ENCODE measurements at places on chromosomes 3 and 15.

- DNase-seq = no peak
These were observed 72.0 kb downstream of the FSIP1 start for GRCh38 chr15:39710681-39711080.

GRCh38 chr3:45066109-45066801 lies 40.2 kb downstream of the CLEC3B start:
- DNase-seq = no peak

GRCh38 chr3:178231645-178232044 lies 304.6 kb upstream of the KCNMB2 start:
- DNase-seq = no peak

DNA sequence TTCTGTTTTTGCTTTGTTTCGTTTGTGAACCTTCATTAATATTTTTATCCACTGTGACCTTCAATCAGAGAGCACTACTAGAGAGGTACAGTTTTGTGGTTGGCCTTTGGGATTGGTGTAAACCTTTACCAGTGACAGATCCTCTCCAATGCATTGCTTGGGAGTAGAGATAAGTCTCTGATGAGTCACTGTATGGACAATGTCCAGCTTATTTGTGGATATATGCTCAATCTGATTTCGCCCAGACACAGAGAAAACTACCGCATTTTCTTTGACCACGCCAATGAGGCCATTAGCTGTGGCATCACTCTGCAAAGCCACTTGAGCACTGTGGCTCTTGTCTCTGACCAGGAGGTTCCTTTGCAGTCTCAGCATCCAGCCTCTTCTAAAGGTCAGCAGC lies 964.7 kb downstream of the TUSC7 start:
- DNase-seq = no peak

DNA sequence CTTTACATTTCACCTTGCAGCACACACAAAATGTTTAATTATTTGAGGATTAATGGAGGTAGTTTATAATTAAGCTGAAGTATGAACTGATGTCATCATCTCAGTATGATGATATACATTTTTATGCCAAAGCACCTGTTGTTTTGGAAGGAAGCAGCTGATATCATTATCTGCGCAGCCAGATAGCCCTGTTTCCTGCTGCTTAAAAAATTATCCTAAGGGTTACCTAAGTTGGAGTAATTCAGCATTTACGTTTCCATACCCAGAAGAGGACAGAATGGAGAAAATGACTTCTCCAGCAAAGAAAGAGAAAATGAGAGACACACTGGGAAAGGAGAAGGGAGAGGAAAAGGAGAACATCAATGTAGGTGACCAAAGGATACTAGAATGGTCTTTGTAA lies 370.3 kb upstream of the PLSCR5 start:
- no peak for DNase-seq

GRCh38 chr3:140469491-140469890 lies 208.4 kb upstream of the TRIM42 start:
- DNase-seq = no peak

DNA sequence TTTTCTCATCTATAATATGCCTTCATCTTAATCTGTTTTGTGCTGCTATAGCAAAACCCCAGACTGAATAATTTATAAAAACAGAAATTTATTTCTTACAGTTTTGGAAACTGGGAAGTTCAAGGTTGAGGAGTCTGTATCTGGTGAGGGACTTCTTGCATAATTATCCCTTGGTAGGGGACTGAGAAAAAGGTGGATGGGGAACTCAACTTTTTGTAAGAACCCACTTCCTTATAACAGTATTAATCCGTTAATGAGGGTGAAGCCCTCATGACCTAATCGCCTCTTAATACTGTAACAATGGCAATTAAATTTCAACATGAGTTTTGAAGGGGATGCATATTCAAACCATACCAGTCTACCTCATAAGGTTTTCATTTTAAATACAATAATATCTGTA lies 17.4 kb upstream of the MYH15 start:
- no peak for DNase-seq

GRCh38 chr3:81968658-81969057 lies 207.2 kb upstream of the GBE1 start:
- DNase-seq = no peak

DNA sequence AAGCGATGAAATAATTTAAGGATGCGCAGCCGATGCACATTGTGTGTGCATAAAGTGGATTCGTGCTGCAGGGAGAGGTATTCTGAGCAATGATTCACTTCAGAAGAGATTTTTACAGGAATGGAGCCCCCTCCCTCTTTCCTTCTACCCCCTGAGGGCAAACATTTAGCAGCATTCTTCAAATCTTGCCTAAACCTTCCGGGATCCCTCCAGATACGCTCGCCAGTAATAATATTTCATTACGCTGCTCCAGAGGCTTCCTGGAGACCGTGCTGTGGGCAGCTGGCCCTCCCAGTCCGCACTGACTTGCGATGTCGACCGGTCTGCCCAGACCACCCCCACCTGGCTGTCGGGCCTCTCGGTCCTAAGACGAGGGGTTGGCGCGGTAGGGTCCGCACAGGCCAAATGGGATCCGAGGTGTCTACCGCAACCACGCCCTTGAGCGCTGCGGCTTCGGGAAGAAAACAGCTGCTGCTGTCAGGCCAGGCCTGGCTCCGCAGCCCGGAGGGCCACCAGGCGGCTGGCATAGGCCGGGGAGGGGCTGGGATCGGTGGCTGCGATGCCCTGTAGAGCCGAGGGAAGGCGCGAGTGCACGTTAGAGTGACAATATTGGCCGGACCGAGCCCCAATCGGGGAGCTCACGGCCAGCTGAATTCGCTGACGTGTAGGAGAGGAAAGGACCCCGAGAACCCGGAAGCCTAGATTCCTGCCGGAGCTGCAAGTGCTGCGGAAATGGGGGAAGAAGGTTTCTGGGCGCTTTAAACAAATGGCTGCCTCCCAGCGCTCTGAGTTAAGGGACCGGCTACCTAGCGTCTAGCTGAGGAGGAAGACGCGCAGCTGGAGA lies 14.3 kb downstream of the ZIC4 start:
- no peak for DNase-seq

DNA sequence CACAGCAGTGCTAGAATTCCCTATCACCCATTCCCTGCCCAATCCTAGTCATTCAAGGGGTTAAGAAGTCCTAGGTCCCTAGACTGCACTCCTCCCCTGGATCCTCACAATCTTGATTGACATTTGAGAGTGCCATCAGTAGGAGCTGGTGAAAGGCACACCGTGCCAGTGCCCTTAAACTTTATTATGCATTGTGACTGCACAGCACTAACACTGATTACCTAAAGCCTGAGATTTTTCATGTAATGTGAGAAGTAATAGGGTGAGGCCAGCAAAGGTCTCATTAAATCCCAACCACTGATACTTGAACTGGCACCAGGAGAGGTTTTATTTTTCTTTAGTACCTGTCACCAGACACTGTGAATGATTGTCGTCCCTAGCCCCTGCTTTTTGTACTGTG lies 16.3 kb downstream of the GXYLT2 start:
- DNase-seq = no peak

DNA sequence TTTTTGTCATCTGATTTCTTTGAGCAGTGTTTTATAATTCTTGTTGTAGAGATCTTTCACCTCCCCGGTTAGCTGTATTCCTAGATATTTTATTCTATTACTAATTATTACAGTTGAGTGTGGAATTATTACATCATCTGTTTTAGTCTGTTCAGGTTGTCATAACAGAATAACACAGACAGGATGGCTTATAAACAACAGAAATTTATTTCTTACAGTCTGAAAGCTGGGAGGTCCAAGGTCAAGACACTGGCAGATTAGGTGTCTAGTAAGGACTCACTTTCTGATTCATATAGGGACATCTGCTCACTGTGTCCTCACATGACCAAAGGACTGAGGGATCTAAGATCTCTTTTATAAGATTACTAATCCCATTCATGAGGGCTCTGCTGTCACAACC lies 121.3 kb upstream of the THBS1 start:
- DNase-seq = no peak

GRCh38 chr3:156449710-156450574 lies 105.0 kb downstream of the SSR3 start:
- no peak for DNase-seq
